Stimulated activated CD4-positive, alpha-beta T cell treated with anti-CD3 and anti-CD28 coated beads, Interleukin-1b, Interleukin-23, amount 100 ng/mL, for 1 hour (primary cell): ENCODE measurements at places on chromosomes 6 and 20.

DNA sequence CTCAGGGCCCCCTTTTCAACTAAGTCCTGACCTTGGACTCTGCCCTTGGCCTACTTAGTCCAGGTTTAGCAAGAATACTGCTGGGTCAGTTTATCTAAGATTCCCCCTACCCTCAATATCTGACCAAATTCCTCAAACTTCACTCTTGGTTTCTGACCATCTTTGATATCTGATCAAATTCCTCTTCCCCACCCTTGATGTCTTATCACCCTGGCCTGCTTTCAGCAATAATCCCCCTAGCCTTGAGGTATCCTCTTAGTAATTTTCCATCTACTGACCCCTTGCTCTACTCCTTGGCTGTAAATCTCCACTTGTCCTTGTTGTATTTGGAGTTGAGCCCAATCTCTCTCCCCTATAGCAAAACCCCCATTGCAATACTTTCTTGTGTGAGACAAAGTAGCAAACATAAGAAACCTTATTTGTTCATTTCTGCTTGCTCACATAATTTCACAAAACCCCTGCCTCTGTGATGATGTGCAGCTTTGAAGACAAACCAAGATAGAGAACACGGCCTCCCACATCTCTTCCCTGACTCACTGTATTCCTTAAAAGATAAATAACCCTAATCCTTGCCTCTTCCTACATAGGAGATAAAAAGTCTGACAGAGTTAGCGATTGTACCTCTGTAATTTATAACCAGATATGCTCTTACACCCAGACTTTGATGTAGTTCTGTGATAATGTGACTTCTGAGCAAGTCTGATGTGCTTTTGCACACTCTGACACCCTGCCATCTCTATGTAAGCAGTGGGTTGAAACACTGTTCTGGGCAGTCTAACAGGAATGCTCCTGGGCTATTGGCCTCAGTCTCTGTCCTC is 13.8 kb upstream of the IYD start:
- no peak for DNase-seq

- no peak for DNase-seq
Measured at GRCh38 chr6:126531840-126532239, 191.9 kb downstream of the CENPW start.

GRCh38 chr6:43798688-43799444 is 28.9 kb downstream of the VEGFA start:
- DNase-seq, result no peak

- DNase-seq, result no peak
Measured at GRCh38 chr20:9146649-9147048, 77.8 kb downstream of the PLCB4 start.

DNA sequence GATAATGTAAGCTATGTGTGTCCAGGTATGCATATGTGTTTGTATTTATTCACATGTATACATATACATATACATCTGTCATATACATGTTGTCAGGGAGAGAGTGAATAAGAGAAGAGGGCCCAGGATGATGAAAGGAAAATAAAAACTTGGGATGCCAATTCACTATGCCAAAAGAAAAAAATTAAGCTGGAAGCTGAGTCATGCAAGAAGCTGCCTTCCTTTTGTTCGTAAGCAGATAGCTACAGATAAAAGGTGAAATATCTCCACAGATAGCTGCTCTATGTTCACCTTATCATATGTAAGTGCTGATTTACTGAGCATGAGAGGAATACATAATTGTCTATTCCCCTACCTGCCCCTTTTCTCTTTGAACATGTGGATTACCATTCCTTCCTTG is 579.9 kb downstream of the EPM2A start:
- DNase-seq, result no peak

- DNase-seq, result no peak
Measured at GRCh38 chr20:598133-598850, 11.8 kb downstream of the TCF15 start.

- no peak for DNase-seq
Measured at GRCh38 chr20:44742304-44743079, 3.2 kb upstream of the KCNK15 start.

- no peak for DNase-seq
Measured at GRCh38 chr6:5199283-5199682, 61.5 kb downstream of the LYRM4 start.

DNA sequence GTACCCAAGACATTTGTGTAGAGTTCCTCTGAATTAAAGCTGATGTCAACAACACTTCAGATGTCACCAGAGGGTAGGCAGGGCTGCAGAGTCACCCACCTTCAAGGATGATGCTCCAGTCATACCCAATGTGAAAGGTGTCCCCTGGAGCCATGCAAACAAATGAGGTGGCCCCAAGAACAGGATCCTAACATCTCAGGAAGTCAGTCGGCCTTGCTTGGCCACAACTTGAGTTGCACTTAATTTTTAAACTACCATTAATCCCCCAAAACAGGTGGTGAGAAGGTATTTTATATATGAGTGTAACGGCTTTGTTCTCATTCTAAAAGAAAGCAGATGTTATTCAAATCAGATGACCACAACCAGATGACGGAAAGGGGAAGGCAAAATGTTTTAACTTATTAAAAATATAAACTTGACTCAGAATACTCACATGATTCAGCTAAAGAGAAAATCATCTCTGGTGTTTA is 21.1 kb upstream of the SERPINB1 start:
- no peak for DNase-seq

GRCh38 chr20:23407781-23408464 is 13.4 kb downstream of the NAPB start:
- no peak for DNase-seq

GRCh38 chr20:38631155-38632022 is 29.8 kb downstream of the ARHGAP40 start:
- no peak for DNase-seq
